ENCODE measurements at places on chromosomes 16 and 17.

- DNase-seq: no peak
Measured at GRCh38 chr16:64718486-64718885, 403.4 kb downstream of the CDH11 start.

DNA sequence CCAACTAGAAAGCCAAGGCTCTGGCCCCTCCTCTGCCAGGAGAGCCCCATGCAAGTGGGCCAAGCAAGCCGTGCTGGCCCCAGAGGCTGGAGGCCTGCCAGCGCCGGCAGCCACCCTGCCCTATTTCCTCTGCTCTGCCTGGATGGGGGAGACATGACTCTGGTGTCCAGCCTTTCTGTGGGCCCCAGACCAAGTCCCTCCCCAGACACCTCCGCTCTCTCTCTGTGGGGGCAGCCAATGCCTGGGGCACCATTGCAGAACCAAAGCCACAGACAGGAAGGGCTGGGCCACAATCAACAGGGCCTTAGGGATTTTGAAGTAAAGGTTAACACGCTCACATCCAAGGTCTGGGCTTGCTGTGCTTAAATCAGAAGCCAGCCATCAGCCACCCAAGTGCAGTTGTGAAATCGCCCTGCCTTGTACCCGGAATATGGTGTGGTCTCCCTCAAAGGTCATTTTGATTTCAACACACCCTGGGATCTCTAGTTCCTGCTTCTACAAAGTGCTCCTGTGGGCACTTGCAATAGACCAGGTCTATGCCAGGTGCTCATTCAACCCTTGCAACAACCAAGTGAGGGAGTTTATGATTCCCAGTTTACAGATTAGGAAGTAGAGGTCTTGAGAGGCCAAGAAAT is 63.5 kb upstream of the TEX2 start:
- DNase-seq: no peak

- no peak for DNase-seq
Measured at GRCh38 chr17:68277807-68278206, 13.1 kb downstream of the SLC16A6 start.

DNA sequence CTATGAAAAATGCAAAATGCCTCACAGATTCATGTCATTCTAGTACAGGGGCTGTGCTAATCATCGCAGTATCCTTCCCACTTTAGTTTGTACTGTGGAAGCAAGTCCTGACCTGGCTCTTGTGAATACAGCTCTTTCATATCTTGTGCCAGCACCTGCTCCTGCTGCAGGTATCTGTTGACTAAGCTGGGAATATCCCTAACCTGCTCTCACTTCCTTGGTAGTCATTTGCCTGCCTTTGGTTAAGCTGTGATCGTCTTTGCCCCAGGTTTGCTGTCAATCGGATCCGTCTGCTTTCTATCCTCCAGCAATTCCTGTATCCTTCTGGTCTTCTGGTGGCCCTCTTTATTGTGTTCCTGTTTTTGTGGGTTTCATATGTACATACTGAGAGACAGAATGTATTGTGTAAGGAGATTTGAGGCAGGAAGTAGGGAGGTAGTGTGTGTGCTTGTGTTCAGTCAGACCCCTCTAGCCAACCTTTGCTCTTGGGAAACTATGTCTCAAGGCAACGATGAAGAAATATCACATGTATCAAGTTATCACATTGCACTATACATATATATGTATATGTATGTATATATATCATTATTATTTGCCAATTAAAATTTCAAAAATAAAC is 7.7 kb upstream of the GINS3 start:
- no peak for DNase-seq

DNA sequence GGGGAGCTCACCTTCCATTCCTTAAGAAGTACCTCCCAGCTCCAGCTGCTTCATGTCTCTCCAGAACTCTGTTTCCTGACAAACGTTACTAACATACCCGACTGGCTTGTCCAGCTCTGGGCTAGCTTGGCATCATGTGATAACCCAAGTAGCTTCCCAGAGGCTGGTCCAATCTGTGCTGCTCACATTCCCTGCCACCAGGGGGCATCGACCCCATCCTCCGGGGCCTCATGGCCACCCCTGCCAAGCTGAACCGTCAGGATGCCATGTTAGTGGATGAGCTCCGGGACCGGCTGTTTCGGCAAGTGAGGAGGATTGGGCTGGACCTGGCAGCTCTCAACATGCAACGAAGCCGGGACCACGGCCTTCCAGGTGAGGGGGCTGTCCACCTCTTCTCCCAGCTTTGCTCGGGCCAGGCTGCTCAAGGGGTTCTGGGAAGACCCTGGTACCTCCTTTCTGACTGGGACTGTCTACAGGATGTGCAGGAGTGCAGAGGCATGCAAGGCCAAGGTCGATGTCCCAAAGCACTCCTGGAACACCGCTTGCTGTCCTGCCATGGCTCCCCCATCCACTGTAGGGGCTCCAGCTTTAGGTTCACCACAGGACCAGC is 7.6 kb downstream of the EPX start:
- peak; percentile 2 for DNase-seq

GRCh38 chr17:31564291-31564690 is 172.8 kb downstream of the RAB11FIP4 start:
- DNase-seq: no peak

GRCh38 chr17:43384476-43384862 is 14.3 kb upstream of the ARL4D start:
- DNase-seq: no peak

DNA sequence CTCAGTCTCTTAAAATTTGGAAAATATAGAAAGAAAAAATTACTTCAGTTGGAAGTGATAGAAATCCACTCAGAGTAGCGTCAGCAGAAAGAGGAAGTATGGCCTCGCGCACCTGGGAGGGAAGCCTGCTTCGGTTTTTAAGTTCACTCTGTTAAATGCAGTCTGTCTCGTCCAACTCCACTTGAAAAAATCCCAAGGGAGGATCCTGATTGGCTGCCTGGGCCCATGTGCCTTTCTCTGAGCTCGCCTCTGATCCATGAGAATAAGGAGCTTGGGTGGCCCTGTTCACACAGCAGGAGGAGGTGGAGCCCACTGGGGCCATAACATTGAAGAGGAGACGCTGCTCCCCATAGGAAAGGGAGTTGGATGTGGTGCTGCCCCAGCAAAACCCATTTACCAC is 40.7 kb downstream of the DNAJA2 start:
- no peak for DNase-seq

- DNase-seq: no peak
Measured at GRCh38 chr17:47286198-47286914, 32.7 kb downstream of the ITGB3 start.

DNA sequence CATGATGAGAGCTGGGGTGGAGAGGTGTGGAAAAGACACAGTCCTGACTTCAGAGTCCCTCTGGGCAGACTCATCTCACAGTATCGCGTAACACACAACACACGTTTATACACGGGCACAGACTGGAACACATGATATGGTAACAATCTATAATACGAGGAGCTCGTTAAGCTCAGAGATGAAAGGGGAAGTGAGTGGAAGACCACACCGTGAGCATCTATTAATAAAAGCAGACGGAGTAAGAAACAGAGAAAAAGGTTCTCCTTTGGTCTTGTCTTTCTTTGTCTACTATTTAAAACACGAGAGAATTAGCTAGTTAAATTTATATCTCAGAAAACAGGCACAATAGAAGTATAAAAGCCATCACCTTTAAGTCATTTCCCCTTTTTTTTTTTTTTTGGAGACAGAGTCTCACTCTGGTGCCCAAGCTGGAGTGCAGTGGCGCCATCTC is 13.5 kb downstream of the ANKRD11 start:
- DNase-seq: no peak

DNA sequence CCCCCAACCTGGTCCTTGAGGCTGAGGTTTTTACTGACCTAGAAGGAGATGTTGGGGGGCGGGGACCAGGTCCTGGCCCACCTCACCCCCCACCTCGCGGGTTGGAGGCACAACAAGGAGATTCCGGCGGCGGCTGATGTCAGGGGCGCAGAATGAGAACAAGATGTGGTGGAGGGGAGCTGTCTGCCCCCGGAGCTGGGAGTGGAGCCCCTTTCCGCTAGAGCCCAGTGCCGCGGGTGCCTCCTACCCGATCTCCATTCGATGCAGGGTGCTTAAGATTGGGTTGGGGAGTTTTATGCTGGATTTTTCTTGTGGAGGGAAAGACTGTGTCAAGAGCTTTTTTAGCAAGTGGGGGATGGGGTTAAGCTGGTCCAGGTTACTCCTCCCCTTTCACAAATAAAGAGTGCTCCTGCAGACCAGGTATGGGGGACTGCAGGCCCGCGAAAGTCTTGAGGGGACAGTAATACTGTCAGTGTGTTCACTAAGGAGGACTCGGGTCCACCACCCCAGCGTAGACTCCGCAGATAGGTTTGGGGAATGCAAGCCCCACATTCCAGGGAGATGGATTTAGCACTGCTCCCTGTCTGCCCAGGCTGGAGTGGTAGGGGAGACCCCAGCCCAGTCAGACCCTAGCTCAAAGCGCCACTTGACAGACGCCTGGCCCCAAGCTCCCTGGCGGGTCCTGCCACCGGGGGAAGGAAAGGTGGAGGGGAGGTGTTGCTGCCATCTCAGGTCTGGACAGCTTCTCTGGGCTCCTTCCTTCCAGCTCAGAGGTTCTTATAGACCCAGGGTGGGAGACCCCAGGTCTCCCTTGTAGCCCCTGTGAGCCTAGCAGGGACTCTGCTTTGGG is 2.0 kb downstream of the CACNA1G start:
- DNase-seq: no peak

Data from substantia nigra (tissue), 51 donors.